ENCODE measurements at places on chromosomes 4 and X. TPM values are rescaled to one million over a fixed set of nuclear protein-coding genes. Genes with fewer than 3 reads are reported as not detected.

The NUDT10 gene
- total RNA-seq, result 0.19 TPM

The PSAPL1 gene
- total RNA-seq, result not detected

The MAGEC2 gene
- total RNA-seq, result not detected

The GALNT7 gene
- total RNA-seq, result 21.2 TPM

The RBM3 gene
- total RNA-seq, result 340 TPM

The TLR1 gene
- 41.9 TPM for total RNA-seq

The TRIML2 gene
- not detected for total RNA-seq

The EVC2 gene
- 0.39 TPM for total RNA-seq

The ESX1 gene
- total RNA-seq, result not detected

The SYTL4 gene
- not detected for total RNA-seq

The SUPT20HL2 gene
- total RNA-seq, result not detected

The CXCL3 gene
- not detected for total RNA-seq

The GABRB1 gene
- not detected for total RNA-seq

The CCDC160 gene
- total RNA-seq, result not detected

- H3K4me3 ChIP-seq, result no peak overlapping the region
- no peak for DNase-seq
- no peak overlapping the region for H3K27ac ChIP-seq
- H3K27me3 ChIP-seq, result no peaks in the 10 kb centered on the region
- H3K4me1 ChIP-seq, result no peaks in the 10 kb centered on the region
These were observed 117.9 kb downstream of the INPP4B start for GRCh38 chr4:142728233-142728632.

DNA sequence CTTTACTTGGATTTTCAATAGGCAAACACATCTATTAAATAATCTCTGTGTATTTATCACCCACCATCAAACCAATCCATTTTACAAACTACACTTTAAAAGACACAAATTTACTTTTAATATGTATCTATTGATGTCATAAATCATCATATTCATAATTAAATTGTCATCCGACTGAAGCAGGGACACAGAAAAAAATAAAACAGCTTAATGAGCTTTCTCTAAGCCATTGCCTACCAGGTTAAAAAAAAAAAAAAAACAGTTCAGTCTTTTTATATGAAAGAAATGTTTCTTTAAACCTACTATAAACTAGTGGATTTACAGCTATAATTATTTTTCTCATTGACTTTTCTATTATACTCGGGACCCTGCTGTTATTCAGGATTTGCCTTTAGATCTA, 57.3 kb downstream of the PABPC4L start:
- no peaks in the 10 kb centered on the region for H3K4me1 ChIP-seq
- no peak for DNase-seq
- H3K36me3 ChIP-seq, result no peaks in the 10 kb centered on the region
- no peak overlapping the region for H3K4me3 ChIP-seq

- peak overlapping the region; percentile 84 for H3K27ac ChIP-seq
- H3K4me3 ChIP-seq, result peak overlapping the region; percentile 91
These were observed 658 bp downstream of the SH3TC1 start for GRCh38 chr4:8199594-8200301.

DNA sequence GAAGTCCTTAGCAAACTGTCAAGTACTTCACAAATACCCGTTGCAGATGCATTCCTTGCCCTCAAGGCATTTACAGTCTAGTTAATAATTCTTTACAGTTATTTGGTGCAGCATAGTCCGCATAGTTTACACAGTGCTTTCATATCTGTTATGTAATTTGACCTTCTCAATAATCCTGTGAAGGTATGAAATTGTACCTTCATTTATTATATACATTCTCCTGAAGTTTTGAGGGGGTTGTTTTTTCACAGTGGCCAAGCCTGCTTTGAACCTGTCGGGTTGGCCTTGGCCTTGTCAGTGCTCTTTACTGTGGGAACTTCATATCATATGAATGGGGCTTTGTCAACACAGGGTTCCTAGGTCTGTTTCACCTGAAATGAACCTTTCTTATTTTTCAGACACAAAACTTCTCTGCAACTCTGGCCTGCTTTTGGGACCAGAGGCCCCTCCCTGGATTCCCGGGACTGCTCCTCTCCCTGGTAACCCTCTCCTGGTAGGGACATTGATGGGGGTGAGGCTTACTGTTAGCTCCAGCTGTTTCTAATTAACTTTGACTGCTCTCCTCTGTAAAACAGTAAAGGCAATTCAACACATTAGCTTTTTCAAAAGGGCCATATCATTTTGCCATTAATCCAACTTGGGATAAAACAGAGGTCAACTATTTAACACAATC, 9.1 kb downstream of the IGFBP7 start:
- no peaks in the 10 kb centered on the region for H3K4me1 ChIP-seq
- DNase-seq, result no peak
- no peaks in the 10 kb centered on the region for H3K36me3 ChIP-seq
- no peaks in the 10 kb centered on the region for H3K27me3 ChIP-seq
- H3K4me3 ChIP-seq, result no peak overlapping the region
- no peak overlapping the region for H3K27ac ChIP-seq

- H3K27ac ChIP-seq, result no peak overlapping the region
- no peaks in the 10 kb centered on the region for H3K4me1 ChIP-seq
- no peak overlapping the region for H3K4me3 ChIP-seq
- H3K36me3 ChIP-seq, result no peaks in the 10 kb centered on the region
These were observed 718.7 kb upstream of the MAGEB2 start for GRCh38 chrX:29496636-29497180.

DNA sequence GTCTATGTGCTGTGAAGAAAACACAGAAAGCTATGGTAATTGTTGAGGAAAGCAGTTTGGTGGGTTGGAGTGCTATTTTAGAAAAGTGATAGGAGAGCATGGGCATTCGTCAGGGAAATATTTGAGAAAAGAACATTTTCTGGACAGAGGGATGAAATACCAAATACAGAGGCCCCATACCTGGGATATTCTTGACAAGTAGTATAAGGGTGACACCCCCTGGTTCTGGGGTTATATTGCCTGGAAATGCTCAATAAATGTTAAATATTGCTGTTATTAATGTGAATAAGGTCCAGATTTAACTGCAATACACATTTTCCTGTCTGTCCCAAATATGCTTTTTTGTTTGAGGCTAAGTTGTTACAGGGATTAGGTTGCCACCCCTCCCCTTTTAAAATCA, 42.9 kb downstream of the WWC2 start:
- no peaks in the 10 kb centered on the region for H3K36me3 ChIP-seq
- H3K4me3 ChIP-seq, result no peak overlapping the region
- no peaks in the 10 kb centered on the region for H3K27me3 ChIP-seq
- H3K4me1 ChIP-seq, result no peaks in the 10 kb centered on the region

GRCh38 chrX:77433001-77433400, 14.2 kb upstream of the FGF16 start:
- H3K36me3 ChIP-seq, result no peaks in the 10 kb centered on the region
- H3K27ac ChIP-seq, result no peak overlapping the region
- DNase-seq, result no peak
- no peaks in the 10 kb centered on the region for H3K27me3 ChIP-seq

- DNase-seq, result no peak
- no peak overlapping the region for H3K4me3 ChIP-seq
- H3K4me1 ChIP-seq, result no peaks in the 10 kb centered on the region
- no peaks in the 10 kb centered on the region for H3K36me3 ChIP-seq
- H3K27me3 ChIP-seq, result no peaks in the 10 kb centered on the region
These were observed 55.5 kb downstream of the SPANXN4 start for GRCh38 chrX:143081231-143081630.

DNA sequence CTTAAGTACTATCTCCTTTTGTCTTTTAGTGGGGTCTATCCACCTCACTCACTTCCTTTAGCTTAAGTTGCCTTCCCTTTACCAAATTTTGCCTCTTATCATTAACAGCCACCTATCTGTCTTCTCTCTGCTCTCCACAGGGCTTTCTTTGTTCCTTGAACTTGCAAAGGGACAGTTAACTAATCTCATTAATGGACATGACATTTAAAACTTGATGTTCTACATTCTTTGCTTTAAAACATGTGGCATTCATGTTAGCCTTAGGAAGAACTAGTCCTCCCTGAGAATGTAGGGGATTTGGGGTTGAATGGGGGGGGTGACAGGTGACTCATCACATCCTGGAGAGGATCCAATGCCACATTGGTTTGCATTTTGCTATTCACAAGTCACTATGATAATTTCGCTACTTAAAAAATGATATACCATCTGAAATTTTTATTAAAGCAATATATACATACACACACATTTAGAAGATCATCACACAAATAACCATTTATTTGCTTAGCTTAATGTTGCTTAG, 41.0 kb upstream of the DMD start:
- H3K4me1 ChIP-seq, result no peaks in the 10 kb centered on the region
- no peaks in the 10 kb centered on the region for H3K27me3 ChIP-seq
- no peaks in the 10 kb centered on the region for H3K36me3 ChIP-seq
- H3K4me3 ChIP-seq, result no peak overlapping the region
- no peak overlapping the region for H3K27ac ChIP-seq

DNA sequence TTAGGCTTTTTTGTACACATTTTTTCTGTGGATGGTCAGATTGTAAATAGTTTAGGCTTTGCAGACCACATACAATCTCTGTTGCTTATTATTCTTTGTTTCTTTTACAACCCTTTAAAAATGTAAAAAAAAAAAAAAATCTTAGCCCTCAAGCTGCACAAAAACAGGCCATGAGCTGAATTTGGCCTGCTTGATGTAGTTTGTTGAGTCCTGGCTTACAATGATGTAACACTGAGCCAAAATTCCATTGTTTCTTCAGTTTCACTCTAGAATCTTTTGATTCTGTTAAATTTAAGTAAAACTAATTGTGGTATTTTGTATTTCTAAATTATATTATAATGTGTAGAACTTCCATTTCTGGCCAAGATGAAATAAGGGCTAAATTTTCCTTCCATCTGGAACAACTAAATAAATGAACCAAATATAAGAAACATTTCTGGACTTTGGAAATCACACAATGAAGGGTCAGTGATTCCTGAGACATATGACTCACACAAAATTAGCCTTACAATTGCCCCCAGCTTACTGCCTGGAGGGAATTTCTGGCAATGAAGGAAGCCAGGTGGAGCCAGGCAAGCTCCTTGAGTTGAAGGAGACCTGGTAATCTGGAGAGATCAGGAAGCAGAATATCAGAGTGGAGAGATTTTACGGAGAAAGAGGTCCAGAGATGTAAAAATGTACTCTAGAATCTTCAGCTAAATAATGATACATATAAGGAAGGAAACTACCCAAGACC, 29.8 kb downstream of the IQCM start:
- DNase-seq, result no peak
- no peak overlapping the region for H3K4me3 ChIP-seq
- no peaks in the 10 kb centered on the region for H3K27me3 ChIP-seq
- no peak overlapping the region for H3K27ac ChIP-seq
- no peaks in the 10 kb centered on the region for H3K4me1 ChIP-seq
- H3K36me3 ChIP-seq, result no peaks in the 10 kb centered on the region

DNA sequence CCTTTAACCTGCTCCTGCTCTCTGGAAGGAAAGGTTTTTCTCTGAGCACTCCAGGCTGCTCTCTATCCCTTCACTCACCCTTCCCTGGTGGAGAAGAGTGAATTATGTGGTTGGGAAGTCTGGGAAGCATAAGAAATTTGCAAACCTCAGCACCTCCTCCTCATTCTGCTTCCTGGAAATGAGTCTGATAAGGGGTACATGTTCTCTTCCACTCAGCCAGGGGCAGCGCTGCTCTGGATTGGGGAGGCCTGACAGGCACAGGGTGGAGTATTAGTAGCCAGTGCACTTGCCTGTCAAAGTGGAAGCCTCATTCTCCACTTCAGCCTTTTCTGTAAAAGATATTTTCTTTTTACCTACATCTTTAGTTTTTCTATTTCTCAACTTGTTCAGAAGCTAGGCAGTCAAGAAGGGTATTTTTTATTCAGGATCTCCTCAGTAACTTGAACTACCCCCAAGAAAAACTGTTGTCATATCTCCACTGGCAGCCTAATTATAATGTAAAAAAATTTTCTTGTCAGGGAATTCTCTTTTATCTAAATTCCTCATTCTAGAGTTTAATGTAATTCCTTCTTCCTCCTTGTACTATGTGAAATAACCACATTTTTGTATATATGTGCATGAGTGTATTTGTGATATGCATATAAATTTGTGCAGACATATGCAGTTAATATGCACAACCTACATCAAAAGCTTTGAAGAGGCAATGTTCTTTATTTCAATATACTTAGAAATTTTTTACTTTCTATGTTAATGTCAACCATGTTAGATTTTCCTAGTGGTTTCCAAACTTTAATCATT, 15.3 kb downstream of the ADAMTS3 start:
- H3K4me1 ChIP-seq, result no peaks in the 10 kb centered on the region
- DNase-seq, result no peak
- no peaks in the 10 kb centered on the region for H3K36me3 ChIP-seq
- no peak overlapping the region for H3K27ac ChIP-seq
- no peaks in the 10 kb centered on the region for H3K27me3 ChIP-seq
- H3K4me3 ChIP-seq, result no peak overlapping the region

GRCh38 chr4:7207628-7208231, 15.4 kb downstream of the SORCS2 start:
- H3K27ac ChIP-seq, result no peak overlapping the region
- DNase-seq, result no peak
- no peak overlapping the region for H3K4me3 ChIP-seq
- no peaks in the 10 kb centered on the region for H3K36me3 ChIP-seq
- H3K27me3 ChIP-seq, result no peaks in the 10 kb centered on the region

DNA sequence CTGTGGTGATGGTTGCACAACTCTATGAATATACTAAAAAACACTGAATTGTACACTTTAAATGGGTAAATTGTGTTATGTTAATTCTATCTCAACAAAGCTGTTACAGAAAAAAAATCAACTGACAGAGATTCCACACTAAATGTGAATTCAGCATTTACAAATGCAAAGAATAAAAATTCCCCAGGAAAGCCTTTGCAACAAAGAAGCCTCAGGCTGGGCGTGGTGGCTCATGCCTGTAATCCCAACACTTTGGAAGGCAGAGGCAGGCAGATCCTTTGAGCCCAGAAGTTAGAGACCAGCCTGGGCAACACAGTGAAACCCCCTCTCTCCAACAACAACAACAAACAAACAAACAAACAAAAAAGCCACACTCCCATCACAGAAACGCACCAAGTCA, 8.9 kb downstream of the BCLAF3 start:
- no peaks in the 10 kb centered on the region for H3K4me1 ChIP-seq
- no peaks in the 10 kb centered on the region for H3K27me3 ChIP-seq
- H3K36me3 ChIP-seq, result no peaks in the 10 kb centered on the region
- no peak overlapping the region for H3K4me3 ChIP-seq
- DNase-seq, result no peak

GRCh38 chr4:110480031-110480549, 4.1 kb downstream of the ENPEP start:
- H3K4me3 ChIP-seq, result no peak overlapping the region
- no peaks in the 10 kb centered on the region for H3K36me3 ChIP-seq
- no peak for DNase-seq
- H3K4me1 ChIP-seq, result no peaks in the 10 kb centered on the region
- no peaks in the 10 kb centered on the region for H3K27me3 ChIP-seq

GRCh38 chr4:155353923-155354540, 22.7 kb downstream of the MAP9 start:
- H3K36me3 ChIP-seq, result no peaks in the 10 kb centered on the region
- H3K4me1 ChIP-seq, result no peaks in the 10 kb centered on the region
- no peak overlapping the region for H3K27ac ChIP-seq
- H3K27me3 ChIP-seq, result no peaks in the 10 kb centered on the region
- no peak overlapping the region for H3K4me3 ChIP-seq

GRCh38 chr4:80678413-80678812, 342.9 kb downstream of the CFAP299 start:
- H3K27me3 ChIP-seq, result no peaks in the 10 kb centered on the region
- no peaks in the 10 kb centered on the region for H3K36me3 ChIP-seq
- H3K4me3 ChIP-seq, result no peak overlapping the region
- no peaks in the 10 kb centered on the region for H3K4me1 ChIP-seq
